ENCODE measurements at places on chromosomes 16 and 17.

- DNase-seq, result no peak
Observed at GRCh38 chr17:61794792-61795191, 68.5 kb downstream of the BRIP1 start.

GRCh38 chr16:71257768-71258167 is 27.2 kb upstream of the HYDIN start:
- no peak for DNase-seq

DNA sequence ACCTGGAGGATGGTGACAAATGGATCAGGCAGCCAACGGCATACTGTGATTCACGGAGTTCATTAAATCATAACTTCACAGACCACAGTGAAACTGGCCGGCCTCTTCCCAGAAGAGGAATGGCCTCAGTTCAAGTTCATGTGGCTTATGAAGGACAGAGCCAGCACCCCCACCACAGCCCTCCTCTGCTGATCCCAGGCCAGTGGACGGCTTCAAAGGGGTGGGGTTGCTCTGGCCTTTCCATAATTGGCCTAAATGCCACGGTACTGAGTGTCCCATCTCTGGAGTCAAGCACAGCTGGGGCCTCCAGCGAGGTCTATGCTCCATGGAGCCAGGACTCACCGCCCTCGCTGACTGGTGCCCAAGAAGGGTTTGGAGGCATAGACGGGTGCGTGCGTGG is 21.4 kb downstream of the GALNS start:
- no peak for DNase-seq

- no peak for DNase-seq
Observed at GRCh38 chr16:80671281-80671849, 130.6 kb downstream of the DYNLRB2 start.

DNA sequence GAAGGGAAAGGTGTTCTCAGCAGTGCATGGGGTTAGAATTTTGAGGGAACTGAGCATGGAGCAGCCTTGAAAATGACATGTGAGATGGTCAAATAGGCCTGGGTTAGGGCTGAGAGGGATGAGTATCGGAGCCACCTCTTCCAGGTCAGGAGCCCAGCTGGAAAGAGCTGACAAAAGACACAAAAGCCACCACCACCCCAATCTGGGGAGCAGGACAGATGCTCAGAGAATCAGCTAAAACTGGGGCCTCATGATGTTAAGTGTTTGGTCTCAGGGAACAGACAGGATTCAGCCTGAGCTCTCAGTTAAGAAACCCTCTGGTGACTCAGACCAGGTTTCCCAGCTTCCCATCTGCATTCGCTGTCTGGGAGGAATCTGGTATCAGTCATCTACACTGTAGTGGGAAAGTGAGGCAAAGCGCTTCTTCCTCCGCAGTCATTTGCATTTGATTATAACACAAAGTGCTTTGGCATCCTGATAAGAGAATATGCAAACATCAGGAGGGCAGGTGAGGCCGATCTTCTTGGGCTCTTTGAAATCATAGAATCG is 2.6 kb downstream of the WNT9B start:
- no peak for DNase-seq

DNA sequence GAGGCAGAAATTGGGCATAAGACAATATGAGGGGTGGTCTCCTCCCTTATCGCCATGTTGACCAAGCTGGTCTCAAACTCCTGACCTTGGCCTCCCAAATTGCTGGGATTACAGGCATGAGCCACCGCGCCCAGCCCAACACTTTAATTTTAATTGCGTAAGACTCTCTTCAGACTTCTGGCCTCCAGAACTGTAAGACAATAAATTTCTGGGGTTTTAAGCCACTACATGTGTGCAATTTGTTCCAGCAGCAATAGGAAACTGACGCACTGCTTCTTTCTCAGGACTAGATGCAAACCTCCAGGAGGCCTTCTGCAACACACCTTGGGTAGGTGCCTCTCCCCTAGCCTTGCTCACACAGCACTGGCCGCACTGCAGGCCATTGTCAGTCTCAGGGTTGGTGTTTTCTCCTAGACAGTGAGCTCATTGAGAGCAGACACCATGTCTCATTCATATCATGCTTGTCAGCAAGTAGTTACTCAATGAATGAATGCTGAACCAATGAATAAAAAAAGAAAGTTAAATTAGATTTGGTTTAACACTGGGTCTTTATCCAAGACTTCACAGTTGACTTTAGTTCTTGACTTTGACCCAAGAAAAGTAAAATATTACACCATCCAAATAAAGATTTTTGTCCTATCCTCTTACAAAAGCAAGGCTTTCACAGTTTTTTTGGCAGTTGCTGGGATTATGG is 5.5 kb upstream of the ACSF2 start:
- no peak for DNase-seq

- DNase-seq, result no peak
Observed at GRCh38 chr17:51079049-51079448, 41.6 kb downstream of the SPAG9 start.

DNA sequence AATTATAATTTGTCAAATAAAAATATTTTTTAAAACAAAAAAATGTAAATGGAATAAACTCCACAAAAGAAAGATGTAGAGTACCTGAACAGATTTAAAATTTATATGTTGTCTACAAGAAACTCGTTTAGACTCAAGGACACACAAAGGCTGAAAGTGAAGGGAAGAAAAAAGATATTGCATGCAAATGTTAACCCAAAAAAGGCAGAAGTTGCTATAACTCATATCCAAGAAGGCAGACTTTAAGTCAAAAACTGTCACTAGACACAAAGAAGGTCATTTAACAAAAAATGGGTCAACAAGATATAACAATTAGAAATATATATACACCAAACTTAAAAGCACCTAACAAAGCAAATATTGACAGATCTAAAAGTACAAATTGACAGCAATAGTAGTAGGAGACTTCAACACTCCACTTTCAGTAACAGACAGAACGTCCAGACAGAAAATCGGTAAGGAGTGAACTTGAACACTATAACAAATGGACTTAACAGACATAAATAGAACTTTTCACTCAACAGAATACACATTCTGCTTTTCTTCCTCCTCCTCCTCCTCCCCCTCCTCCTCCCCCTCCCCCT is 40.8 kb upstream of the MYLK3 start:
- DNase-seq, result no peak

DNA sequence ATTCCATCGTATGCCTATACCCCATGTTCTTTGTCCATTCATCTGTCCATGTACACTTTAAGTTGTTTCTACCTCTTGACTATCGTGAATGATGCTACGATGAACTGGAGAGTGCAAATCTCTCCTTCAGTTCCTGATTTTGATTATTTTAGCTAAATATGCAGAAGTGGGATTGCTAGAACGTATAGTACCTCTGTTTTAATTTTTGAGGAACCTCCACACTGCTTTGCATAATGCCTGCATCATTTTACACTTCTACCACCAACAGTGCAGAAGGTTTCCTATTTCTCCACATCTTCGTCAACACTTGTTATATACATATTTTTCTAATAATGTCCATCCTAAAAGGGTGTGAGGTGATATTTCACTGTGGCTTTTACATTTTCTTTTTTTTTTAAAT is 43.9 kb downstream of the SDR42E1 start:
- no peak for DNase-seq

GRCh38 chr17:28500712-28501379 is 5.3 kb upstream of the FOXN1 start:
- DNase-seq, result no peak

- no peak for DNase-seq
Observed at GRCh38 chr16:58651965-58652348, 22.3 kb upstream of the CNOT1 start.

DNA sequence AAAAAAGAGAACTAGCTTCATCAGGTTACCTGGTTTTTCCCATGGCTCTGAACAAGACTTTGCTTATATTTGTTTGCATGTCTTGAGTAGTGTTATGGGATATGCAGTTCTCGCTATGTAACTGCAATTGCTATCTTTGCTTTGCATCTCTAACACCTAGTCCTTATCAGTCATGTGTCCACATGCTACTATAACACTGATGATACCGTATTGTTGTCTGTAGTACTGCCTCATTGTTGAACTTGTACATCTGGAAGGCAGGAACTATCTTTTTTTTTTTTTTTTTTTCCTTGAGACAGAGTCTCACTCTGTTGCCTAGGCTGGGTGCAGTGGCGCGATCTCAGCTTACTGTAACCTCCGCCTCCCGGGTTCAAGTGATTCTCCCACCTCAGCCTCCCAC is 2.5 kb downstream of the PSME3 start:
- no peak for DNase-seq

DNA sequence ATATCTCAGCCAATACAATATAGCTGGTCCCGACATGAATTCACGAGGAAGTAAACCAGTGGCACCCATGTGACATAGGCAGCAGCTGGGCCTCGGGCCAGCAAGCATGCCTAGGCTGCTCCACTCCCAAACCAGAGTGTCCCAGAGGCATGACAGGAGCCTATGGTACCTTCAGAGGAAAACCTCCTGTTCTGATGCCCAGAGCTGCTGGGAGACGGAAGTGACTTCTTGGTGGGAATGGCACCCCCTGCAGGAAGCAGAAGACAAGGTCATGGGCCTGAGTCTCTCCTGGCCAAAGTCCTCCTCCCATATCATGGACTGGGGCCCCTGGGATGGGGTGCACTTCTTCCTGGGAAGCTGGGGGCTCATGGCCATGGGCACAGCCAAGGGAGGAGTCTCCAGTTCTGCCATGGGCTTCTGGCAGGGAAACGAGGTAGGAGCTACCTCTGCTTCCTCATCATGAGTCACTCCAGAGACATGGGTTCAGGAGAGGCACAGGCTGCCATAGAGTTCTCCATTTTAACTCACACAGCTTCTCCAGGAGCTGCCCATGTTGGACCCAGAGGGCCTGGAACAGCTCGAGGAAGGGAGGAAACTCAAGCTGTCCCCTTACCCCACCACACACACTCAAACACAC is 13.4 kb downstream of the FBF1 start:
- no peak for DNase-seq

- no peak for DNase-seq
Observed at GRCh38 chr17:34305606-34306005, 13.6 kb upstream of the CCL8 start.

GRCh38 chr17:67434061-67434525 is 57.0 kb downstream of the PITPNC1 start:
- DNase-seq, result no peak

DNA sequence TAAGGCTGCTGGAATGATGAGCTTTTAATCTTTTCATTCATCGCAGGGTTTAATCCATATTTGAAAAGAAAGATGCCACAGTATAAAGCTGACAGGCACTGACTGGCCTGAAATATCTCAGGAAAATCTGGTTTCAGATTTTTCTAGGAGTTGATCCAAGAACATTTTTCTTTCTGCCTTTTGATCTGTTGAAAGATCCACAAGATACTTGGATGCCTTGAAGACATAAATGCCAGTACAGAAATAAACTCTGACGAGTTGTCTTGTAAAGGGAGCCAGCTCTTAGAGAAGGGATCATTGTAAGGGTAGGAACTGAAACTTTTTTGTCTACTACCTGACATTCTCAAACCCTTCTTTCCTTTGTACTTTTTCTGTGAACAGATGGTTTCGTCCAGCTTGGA is 25.4 kb upstream of the KRT20 start:
- DNase-seq, result no peak

DNA sequence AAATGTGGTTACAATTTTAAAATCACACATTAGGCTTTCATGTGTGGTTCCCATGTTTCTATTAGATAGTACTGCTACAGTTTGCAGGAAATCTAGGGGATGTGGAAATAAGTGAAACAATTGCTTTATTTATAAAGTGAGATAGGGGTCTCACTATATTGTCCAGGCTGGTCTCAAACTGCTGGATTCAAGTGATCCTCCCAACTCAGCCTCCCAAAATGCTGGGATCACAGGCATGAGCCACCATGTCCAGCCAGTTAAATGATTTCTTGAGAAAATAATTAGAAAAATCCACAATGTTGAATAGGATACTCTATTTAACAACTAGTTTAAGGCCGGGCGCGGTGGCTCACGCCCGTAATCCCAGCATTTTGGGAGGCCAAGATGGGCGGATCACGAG is 42.0 kb downstream of the UBE2G1 start:
- no peak for DNase-seq

Data from stimulated activated CD8-positive, alpha-beta memory T cell treated with anti-CD3 and anti-CD28 coated beads, Interleukin-7, amount 100 ng/mL, for 1 hour (primary cell).